NCI-H1092 treated with DMSO at 0.1 percent for 48 hours (cell line): ENCODE measurements at places on chromosomes 2 and 18.

GRCh38 chr2:98912221-98912851 is 23.7 kb downstream of the CRACDL start:
- DNase-seq = peak; percentile 79

- no peak for DNase-seq
These were observed 4.1 kb upstream of the TMEM237 start for GRCh38 chr2:201647431-201647830.

GRCh38 chr2:185208261-185208660 is 530.3 kb upstream of the FSIP2 start:
- peak; percentile 6 for DNase-seq

DNA sequence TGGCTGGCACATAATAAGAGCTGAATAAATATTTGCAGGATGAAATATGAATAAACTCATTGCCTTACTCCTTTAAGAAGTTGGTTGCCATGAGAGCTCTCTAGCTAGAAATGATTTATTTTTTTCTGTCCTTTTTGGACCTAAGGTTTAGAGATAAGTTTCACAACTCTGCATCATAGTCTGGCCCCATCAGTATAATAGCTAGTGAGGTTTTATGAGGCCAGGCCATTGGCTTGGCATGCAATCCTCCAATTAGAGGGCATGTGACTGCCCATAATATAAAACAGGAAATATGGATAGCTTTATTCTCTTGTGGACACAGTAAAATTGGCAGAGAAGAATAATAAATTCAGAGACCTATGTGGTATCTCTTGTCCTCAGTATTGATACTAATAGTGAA is 26.2 kb upstream of the INSIG2 start:
- no peak for DNase-seq

- DNase-seq = no peak
These were observed 201.5 kb upstream of the SLC35G4 start for GRCh38 chr18:11407940-11408339.

GRCh38 chr18:63951302-63951705 is 2.2 kb downstream of the HMSD start:
- DNase-seq = no peak

DNA sequence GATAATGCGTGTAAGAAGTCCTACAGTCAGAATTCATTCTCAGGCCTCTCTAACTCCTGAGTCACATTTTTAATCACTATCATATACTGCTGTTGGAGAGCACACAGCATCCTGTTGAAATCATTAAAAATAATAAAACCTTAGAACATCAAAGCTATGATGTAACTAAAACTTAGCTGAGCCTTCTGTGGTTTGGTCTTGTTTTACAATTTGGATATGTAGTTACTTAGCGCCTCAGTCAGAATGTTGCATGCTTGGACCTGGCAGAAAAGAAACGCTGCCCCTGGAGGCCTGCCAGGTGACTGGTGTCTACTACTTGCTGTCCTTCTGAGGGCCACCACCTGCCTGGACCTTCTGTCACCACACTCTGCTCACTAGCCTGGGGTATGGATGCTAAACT is 261.1 kb upstream of the RASGRP3 start:
- DNase-seq = no peak

GRCh38 chr2:160417745-160418397 is 75.7 kb downstream of the RBMS1 start:
- DNase-seq = no peak

GRCh38 chr18:11118051-11118766 is 31.2 kb downstream of the PIEZO2 start:
- DNase-seq = no peak

DNA sequence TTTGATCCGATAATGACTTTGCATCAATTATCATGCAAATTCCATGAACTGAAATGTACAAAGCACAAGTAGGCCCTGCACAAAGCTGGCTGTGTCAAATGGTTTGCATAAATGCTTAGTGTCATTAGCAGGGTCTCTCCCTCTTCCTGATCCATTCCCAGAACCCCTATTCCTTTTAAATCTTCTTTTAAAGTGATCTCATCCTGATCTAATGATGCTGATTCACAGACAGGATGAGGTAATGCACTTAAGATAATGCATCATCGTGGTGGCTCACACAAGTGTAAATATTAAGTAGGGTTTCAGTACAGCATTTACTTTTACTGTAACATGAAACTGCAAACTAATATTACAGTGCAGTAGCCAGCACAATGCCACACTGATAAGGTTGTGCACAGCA is 304.8 kb upstream of the SOX11 start:
- DNase-seq = no peak

- DNase-seq = no peak
These were observed 143.6 kb downstream of the RNF144A start for GRCh38 chr2:7060631-7061449.

- no peak for DNase-seq
These were observed 326.2 kb downstream of the PDE11A start for GRCh38 chr2:177746358-177746757.

- no peak for DNase-seq
These were observed 27.1 kb downstream of the RRM2 start for GRCh38 chr2:10149635-10150034.

DNA sequence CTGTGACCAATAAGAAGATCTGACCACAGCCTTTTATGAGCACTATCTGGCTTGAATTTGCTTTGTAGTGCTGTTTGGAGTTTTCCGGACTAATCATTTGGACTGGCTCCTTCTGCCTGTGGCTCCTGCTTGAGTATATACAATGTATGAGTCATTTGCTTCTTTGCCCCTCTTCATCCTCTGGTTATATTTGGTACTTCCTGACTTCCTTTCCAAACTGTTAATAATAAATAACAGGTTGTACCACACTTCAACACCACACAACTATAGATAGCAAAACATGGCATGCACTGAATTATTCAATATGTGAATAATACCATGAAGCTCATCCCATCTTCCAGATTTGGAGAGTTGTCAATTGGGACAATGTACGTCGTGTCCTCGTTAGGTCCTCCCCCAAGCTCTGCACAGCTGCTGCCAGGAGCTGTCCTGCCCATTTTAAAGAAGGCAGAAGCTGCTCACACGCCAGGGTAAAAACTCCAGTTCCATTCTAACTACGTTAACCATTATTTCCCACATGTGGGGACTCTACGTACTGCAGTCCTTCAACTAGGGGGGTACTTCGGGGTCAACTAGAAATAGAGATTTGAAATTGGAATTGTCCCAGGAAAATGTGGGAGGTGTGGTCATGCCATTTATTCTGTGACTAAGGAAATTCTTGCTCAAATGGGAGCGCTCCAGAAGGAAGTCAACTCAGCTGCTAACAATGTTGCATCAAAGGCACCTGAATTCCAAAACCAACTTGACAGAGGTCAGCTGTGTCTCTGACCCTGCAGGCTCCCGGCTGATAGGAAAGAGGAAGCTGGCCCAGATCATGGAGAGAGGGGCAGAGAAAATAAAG is 38.1 kb downstream of the ST8SIA5 start:
- DNase-seq = no peak

DNA sequence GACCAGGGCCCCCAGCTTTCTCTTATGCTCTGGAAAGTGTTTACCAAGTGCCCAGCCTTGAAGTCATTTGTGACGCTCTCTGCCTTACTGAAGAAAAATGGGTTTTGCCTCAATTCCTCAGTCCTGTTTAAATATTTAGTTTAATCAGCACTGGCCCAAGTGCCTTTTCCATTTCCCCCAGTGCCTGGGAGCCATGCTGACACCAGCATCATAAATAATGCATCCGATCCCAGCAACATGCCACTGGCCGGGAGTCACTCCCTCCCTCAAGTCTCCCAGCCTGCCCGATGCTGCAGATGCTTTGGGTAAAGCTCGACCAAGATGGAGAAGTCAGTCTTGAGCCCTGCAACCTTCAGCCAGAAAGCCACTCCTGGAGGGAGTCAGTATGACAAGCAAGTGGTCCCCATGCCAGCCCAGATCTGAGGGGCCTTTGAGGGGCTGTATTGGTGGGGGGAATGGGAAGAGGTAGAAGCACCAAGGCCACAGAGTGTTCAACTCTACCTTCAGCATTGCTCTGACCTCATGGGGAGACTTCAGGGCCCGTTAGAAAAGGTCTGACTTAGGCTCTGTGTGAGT is 12.0 kb upstream of the MTA3 start:
- no peak for DNase-seq

- no peak for DNase-seq
These were observed 45.4 kb upstream of the RHOB start for GRCh38 chr2:20401489-20401835.

GRCh38 chr2:130896813-130897212 is 60.1 kb downstream of the ARHGEF4 start:
- DNase-seq = no peak

DNA sequence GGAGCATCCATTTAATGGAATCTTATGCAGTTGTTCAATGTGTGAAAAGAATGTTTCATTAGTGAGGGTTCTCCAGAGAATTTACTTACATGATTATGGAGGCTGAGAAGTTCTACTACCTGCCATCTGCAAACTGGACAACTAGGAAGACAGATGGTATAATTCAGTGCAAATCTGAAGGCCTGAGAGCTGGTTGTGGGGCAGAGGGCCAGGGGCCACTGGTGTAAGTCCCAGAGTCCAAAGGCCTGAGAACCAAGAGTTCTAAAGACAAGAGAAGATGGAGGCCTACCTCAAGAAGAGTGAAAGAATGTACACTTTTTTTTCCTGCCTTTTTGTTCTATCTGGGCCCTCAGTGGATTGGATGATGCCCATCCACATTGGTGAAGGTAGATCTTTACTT is 114.8 kb downstream of the DDX1 start:
- DNase-seq = no peak

DNA sequence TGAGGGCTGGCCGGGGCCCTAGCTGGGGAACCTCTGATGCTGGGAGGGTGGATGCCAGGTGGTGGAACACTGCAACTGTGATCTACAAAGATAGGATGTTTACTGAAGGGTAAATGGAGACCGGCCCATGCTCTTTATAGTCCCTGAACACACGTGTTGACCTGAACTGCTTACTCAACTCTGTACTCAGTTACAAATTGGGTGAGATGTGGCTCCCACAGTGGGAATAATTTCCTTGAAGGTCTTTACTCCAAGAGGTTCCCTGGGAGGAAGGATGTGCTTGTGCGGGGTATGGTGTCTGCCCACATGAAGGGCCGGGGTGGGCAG is 254.1 kb downstream of the PRKCE start:
- no peak for DNase-seq

- DNase-seq = no peak
These were observed 16.8 kb downstream of the RPL31 start for GRCh38 chr2:101018934-101019333.

DNA sequence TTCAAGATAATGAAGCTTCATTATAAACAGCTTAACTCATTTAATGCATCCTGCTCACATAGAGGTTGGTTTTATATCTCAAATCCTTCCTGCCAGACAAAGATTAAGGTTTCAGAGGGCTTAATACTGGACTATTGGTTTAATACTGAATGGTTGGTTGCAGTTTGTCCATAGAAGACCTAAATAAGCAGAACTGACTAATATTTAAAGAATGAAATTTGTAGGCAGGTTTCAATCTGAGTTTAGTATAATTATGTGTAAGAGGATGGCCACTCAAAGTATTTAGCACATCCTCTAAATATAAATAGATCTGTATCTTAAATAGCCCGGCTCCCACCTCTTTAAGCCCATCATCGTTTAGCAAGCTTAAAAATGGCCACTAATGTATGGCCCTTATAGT is 92.5 kb downstream of the EPB41L5 start:
- DNase-seq = no peak

- DNase-seq = no peak
These were observed 25.4 kb downstream of the SESTD1 start for GRCh38 chr2:179239195-179239594.

- no peak for DNase-seq
These were observed 253.1 kb upstream of the PXDN start for GRCh38 chr2:1997409-1997808.

- no peak for DNase-seq
These were observed 43.2 kb downstream of the ZBTB7C start for GRCh38 chr18:48365965-48366364.

GRCh38 chr2:42792583-42793333 is at the start of gene HAAO:
HAAO (minus strand) TSS chr2:42792583; CDS start chr2:42792536, 47 bp downstream.
- no peak for DNase-seq

- DNase-seq = peak; percentile 42
These were observed 31.3 kb upstream of the RAPGEF4 start for GRCh38 chr2:172704072-172704936.

- no peak for DNase-seq
These were observed 52.9 kb downstream of the ANKRD12 start for GRCh38 chr18:9189491-9189890.

DNA sequence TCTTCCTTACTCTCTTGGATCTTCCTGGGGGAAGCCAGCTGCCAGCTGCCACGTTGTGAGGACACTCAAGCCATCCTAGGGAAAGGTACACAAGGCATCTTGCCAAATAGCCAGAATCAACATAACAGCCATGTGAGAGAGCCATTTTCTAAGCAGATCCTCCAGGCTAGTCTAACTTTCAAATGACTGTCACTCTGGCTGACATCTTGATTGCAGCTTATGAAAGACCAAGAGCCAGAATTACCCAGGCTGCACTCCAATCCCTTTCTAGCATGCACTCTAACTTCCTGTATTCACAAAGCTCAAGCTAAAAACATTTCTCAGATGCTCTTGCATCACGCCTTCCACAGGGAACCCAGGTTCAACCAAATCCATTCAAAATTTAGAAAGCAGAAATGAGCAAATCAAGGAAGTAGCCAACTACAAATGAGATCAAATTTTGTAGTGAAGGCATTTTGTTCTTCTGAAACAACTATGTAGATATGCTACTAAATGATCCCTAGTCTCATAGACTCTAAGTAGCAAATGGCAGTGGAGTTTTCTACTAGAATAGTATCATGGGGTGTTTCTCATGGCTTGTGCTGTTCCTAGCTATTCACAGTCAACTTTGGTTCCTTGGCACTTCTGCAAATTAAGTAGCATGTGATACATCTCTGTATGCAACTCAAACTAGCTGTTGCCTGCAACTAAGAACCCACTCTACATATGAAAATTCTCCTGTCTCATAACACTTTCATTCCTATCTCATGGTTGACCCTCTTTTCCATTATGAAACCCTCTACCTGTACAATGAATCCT is 281.9 kb downstream of the ZEB2 start:
- DNase-seq = peak; percentile 48

DNA sequence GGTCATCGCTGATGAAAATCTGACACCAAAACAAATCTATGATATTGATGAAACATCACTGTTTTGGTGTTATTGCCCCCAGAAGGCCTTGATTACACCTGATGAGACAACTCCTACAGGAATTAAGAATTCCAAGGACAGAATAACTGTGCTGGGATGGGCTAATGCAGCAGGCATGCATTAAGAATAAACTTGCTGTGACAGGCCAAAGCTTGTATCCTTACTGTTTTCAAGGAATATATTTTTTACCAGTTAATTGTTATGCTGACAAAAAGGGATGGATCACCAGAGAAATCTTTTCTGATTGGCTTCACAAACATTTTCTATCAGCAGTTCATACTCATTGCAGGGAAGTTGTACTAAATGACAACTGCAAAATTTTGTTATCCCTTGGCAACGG is 278.2 kb downstream of the IKZF2 start:
- no peak for DNase-seq

GRCh38 chr2:168343586-168343985 is 96.2 kb upstream of the STK39 start:
- no peak for DNase-seq
